Foreskin fibroblast (primary cell): ENCODE measurements at places on chromosomes 13 and 19.

DNA sequence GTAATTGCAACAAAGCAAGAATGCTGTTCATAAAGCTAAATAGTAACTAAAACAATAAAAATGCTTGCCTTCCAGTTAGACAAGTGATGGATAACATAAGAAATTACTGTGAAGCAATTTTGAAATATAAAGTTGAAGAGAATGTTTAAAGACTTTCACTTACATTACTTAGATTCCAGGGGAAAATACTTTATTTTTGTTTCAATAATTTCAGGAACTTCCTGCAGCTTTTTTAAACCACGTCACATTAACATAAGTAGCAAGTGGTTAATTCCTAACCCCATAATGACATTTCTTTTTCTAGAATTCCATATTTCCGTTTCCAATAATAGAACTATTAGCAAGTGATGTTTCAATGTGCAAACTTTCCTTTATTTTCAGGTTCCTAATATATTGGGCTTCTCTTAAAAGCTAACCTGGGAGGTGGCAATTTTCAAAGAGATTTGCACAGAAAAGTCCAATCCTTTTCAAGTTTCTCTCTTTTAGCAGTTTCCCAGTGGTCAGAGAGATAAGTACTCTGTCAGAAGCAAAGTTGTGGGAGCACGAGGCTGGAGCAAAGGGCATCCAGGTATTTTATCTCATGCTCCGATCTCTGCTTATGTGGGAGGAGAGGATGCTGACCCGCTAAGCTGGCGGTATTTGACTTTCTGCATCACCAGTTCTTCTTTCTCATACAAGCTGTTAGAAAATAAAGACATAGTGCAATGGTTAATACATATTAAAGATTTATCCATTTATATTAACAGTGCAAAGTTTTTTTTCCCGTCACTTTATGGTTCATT lies 1025.3 kb downstream of the EFNB2 start:
- no peak for DNase-seq

- no peak for DNase-seq
These were observed 10.8 kb downstream of the TMEM38A start for GRCh38 chr19:16671652-16672274.

- no peak for DNase-seq
These were observed 505.6 kb downstream of the GPC5 start for GRCh38 chr13:91904005-91904404.

DNA sequence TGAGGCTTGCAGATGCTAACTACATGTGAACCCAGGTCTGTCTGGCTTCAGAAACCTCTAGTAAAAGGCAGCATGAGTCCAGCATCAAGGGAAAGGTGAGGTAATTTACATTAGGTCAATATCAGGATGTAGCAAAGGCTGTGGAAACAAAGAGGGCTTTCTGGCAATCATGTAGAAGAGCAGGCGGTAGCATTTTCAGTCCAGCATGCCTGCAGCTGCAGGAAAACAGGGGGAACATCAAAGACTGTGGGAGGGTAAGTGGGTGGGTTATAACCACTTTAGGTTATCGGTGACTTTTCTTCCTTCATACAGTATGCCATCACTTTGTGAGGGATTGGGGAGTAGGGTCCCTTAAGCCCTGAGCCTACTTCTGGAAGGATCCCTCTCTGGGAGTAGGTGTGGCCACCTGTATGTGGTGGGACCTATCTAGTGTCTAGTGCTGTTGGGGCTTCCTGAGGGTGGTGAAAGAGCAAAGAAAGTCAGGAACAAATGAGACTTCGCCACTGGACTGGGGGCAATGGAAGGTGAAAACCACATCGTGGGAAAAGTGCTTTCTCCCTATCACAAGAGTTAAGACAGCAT lies 10.8 kb downstream of the SUGP2 start:
- peak; percentile 20 for DNase-seq

- no peak for DNase-seq
These were observed 711 bp downstream of the CILP2 start for GRCh38 chr19:19538785-19539166.

- no peak for DNase-seq
These were observed 1697.7 kb downstream of the EFNB2 start for GRCh38 chr13:104837756-104838155.

- no peak for DNase-seq
These were observed 337 bp upstream of the FXYD7 start for GRCh38 chr19:35142606-35143230.

- DNase-seq: no peak
These were observed 131.3 kb upstream of the POSTN start for GRCh38 chr13:37729876-37730275.

DNA sequence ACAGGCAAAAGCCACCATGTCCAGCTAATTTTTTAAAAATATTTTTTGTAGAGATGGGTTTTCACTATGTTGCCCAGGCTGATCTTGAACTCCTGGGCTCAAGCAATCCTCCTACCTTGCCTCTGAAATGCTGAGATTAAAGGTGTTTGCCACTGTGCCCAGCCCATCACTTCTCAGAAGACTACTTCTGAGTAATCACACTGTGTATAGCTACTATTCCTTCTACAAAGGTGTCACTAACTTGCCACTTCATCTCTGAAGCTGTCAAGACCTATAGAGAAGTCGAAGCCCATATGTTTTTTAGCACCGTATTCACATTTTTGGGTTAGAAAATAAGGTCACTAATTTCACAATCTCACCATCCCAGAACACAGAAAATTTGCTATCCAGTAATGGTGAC lies 36.0 kb upstream of the FNDC3A start:
- DNase-seq: no peak

- peak; percentile 63 for DNase-seq
These were observed 5.8 kb upstream of the ONECUT3 start for GRCh38 chr19:1747285-1748114.

- no peak for DNase-seq
These were observed 1.1 kb downstream of the NAA16 start for GRCh38 chr13:41312176-41312500.

DNA sequence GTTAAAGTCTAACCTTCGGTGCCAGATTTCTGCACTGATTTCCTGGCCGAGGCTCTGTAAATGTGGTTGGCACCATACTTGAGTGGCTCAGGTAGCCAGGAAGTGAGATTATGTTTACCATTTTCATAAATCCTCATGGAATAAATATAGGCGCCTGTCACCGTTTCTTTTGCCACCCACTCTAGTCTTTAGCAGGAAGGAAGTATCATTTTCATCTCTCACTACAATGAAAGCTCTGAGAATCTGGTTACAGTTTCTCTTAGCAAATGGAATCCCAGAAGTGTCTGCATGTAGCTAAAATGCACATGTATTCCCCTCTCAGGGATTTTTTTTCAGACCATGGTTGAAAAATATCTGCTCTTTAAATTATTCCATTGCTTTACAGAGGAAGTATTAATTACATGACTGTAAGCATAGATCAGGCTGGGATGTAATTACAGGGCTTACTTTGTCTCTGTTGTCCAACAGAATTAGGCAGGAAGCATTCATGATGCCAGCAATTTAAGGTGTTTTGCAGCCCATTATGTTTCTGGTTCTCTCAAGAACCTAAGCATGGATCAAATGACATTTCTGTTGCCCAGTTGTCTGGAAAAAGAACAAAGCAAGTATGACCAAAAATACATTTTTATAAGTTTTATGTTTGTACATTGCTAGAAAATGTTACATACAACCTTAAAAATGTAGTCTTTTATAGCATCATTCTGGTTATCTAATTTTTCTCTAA lies 221.7 kb upstream of the SPRY2 start:
- no peak for DNase-seq

GRCh38 chr13:84985860-84986259 lies 813.4 kb downstream of the SLITRK6 start:
- no peak for DNase-seq

- peak; percentile 76 for DNase-seq
These were observed 18.9 kb upstream of the ZSCAN5A start for GRCh38 chr19:56333506-56333905.

- DNase-seq: peak; percentile 30
These were observed 36.7 kb downstream of the DNAJC3 start for GRCh38 chr13:95713651-95714050.

- DNase-seq: peak; percentile 7
These were observed 93.5 kb upstream of the MRI1 start for GRCh38 chr19:13670846-13671245.

GRCh38 chr13:114204894-114205293 lies 25.8 kb downstream of the CFAP97D2 start:
- DNase-seq: no peak

- no peak for DNase-seq
These were observed 115.4 kb downstream of the ABCC4 start for GRCh38 chr13:95185851-95186250.

GRCh38 chr13:106494506-106494905 lies 41.0 kb downstream of the EFNB2 start:
- DNase-seq: no peak

GRCh38 chr19:11069561-11069960 lies 19.7 kb upstream of the LDLR start:
- DNase-seq: no peak

DNA sequence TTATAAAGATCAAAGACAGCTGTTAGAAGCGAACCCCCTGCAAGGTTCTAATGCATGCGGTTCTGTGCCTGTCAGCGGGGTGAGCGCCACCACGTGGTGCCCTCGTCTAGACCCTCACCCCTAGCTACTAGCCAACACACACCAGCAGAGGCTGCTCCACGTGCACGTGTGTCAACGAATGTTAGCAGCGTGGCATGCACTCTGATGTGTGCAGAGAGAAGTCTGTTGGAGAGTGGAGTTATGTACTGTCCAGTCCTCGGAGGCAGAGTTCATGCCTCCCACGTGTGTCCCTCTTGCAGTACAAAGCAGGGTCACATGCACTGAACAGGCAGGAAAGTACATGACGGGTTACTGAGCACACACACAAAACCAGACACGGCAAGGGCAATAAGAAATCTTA lies 75.0 kb upstream of the SLC15A1 start:
- no peak for DNase-seq

DNA sequence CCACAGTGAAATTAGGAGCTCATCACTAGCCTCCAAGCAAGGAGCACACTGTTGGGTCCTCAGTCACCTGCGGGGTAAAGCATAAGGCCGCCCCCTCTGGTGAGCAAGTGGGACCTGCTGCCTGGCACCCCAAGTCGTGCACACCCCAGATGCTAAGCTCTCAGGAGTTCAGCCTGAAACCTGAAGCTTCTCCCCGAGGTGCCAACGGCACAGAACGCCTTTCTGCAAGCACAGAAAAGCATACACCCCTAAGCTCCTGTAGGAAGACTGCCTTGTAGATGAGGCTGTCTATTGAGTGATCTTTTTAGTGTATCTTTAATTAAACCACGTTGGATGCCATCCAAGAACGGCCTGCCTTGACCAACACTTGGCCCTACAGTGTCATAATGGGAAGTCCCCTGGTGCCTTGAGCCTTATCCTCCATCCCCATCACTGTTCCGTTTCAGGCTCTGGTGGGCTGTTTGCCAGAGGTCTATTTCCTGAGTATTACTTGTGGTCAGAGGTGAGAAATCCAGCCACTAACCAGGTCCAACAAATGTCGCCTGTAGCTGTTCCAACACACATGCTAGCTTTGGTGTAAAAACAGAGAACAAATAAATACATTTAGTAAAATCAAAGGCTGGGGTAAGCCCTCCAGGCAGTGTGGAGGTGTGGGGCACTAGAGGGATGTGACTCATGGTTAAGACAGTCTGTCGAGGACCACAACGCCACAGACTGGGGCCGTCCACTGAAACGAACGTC lies 44.8 kb downstream of the C13orf42 start:
- no peak for DNase-seq
